Activated effector memory CD4-positive, alpha-beta T cell treated with anti-CD3 and anti-CD28 coated beads, Interleukin-2, amount 50 U/mL, for 16 hours (primary cell): ENCODE measurements at places on chromosomes 7 and 10.

- DNase-seq: no peak
Measured at GRCh38 chr7:69816501-69816900, 218.2 kb downstream of the AUTS2 start.

GRCh38 chr7:159191236-159191635 is 46.6 kb upstream of the VIPR2 start:
- no peak for DNase-seq

DNA sequence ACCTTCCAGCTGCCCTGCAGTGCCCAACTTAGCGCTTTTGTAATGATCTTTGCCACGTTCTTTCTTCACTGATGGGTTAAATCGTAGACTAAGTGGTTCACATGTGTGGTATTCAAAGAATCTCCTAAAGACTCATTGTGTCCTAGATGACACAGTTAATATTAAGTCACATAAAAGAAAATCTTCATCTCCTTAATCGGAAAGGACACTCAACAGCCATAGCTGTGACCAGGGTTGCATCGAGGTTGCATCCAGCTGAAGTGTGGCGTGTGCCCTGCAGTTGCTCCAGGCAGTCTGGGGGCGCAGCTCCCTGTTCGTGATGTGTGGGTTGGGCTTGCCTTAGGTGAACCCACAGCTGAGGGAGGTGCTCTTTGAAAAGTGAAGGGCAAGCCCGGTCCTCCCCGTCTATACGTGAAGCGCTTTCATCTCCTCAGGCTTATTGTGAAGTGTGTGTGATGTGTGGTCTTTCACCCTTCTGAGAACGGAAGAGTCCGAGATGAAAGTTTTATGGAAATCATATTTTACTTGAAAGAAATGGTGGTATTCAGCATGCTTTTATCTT is 122.7 kb downstream of the TRRAP start:
- DNase-seq: no peak

- DNase-seq: peak; percentile 25
Measured at GRCh38 chr7:139727151-139727705, 50.6 kb downstream of the HIPK2 start.
